Naive thymus-derived CD8-positive, alpha-beta T cell (primary cell): ENCODE measurements at places on chromosomes 11 and 22. TPM values are rescaled to one million over a fixed set of nuclear protein-coding genes. Genes with fewer than 3 reads are reported as not detected.

FUT4 gene
- 5.6 TPM for total RNA-seq

DNA sequence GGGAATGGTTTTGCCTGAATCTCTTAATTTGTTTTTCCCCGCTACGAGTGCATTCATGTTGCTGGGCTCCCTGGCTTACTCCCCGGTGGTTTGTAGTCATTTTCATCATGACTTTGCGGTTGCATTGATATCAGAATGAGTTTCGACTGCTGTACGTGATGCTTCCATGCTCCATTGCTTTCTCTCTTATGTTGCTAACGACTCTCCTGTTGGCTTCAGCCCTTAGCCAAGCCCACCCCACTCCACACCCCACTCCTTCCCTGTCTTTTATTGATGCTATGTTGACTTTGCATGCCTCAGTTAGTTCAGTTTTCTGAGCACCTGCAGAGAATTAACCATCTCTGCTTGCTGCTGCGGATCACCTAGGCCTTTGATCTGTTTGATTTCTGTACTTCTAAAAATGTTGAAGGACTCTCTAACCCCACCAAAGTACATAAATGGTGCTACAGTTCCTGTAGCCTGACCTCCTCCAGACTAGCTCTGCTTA is 65.3 kb downstream of the ARFGAP2 start:
- H3K27ac ChIP-seq, result no peak overlapping the region
- no peaks in the 10 kb centered on the region for H3K36me3 ChIP-seq
- no peaks in the 10 kb centered on the region for H3K27me3 ChIP-seq
- no peak for DNase-seq
- H3K4me1 ChIP-seq, result peaks cover 3% of the 10 kb centered on the region

OR52A1 gene
- total RNA-seq, result not detected

MMP13 gene
- not detected for total RNA-seq

GRCh38 chr22:20429254-20430100 is 8.1 kb downstream of the SCARF2 start:
- H3K27me3 ChIP-seq, result peaks cover 15% of the 10 kb centered on the region
- peak overlapping the region; percentile 82 for H3K4me3 ChIP-seq
- peaks cover 7% of the 10 kb centered on the region for H3K4me1 ChIP-seq
- H3K27ac ChIP-seq, result peak overlapping the region; percentile 31
- no peaks in the 10 kb centered on the region for H3K36me3 ChIP-seq

DNA sequence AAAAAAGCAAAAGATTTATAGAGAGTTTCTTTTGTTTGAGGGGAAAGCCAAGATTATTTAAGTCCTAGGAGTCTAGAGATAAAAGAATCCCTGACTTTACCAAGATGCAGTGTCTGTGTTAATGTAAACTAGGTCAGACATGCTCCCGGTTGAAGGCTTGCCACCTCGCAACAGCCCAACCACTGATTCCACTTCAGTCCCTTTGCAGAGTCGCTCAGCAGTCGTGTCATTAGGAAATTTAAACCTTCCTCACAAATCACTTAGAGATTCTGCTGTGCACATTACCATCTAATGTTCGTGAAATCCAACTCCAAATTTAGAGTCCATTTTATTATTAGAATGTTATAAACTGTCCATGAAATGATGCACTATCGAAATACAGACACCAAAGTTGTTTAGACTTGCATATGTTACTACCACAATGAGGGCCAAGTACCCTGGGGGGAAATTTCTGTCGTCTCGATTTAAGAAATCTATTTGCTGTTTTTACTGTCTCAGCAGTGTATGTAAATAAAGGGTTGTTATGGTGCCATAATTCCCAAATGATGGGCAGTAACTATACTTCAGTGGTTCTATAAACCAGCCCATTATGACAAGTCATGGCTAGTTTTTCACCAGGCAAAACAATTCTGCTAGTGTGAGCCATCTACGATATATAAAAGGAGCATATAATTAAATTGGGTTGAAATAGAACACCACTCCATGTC is 101.4 kb upstream of the MTNR1B start:
- H3K4me1 ChIP-seq, result no peaks in the 10 kb centered on the region
- no peaks in the 10 kb centered on the region for H3K36me3 ChIP-seq
- no peak overlapping the region for H3K4me3 ChIP-seq
- no peak for DNase-seq
- no peak overlapping the region for H3K27ac ChIP-seq
- no peaks in the 10 kb centered on the region for H3K27me3 ChIP-seq

GRCh38 chr11:76048763-76049162 is 157.5 kb downstream of the WNT11 start:
- H3K27me3 ChIP-seq, result no peaks in the 10 kb centered on the region
- H3K4me3 ChIP-seq, result no peak overlapping the region
- H3K27ac ChIP-seq, result no peak overlapping the region
- peak; percentile 35 for DNase-seq

- DNase-seq, result no peak
- H3K27me3 ChIP-seq, result no peaks in the 10 kb centered on the region
- peaks cover 3% of the 10 kb centered on the region for H3K4me1 ChIP-seq
- no peak overlapping the region for H3K27ac ChIP-seq
These were observed 22.3 kb downstream of the RANGAP1 start for GRCh38 chr22:41263704-41264103.

DNA sequence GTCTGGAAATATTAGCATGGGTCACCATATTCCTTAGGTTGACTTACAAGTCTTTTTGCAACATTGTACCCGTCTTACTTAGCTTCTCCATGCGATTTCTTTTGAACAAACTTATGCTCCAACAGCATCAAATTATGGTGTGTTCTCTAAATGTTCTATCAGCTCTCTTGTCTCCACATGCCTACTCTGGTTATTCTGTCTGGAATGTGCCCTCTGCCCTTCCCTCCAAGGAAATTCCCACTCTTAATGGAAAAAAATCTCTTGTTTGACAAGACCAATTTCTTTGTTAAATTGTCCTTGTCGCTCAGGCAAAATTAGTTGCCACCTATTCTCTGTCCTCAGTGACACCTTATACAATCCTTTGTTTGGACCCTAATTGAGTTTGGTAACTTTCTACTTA is 522.8 kb upstream of the LUZP2 start:
- no peak for DNase-seq
- no peaks in the 10 kb centered on the region for H3K4me1 ChIP-seq
- no peaks in the 10 kb centered on the region for H3K36me3 ChIP-seq
- H3K27me3 ChIP-seq, result no peaks in the 10 kb centered on the region

GRCh38 chr11:106179048-106179447 is 101.6 kb downstream of the AASDHPPT start:
- H3K27me3 ChIP-seq, result no peaks in the 10 kb centered on the region
- H3K36me3 ChIP-seq, result no peaks in the 10 kb centered on the region
- DNase-seq, result no peak
- no peak overlapping the region for H3K27ac ChIP-seq
- H3K4me3 ChIP-seq, result no peak overlapping the region

CDCA5 gene
- 1.0 TPM for total RNA-seq

- no peak overlapping the region for H3K4me3 ChIP-seq
- peaks cover 7% of the 10 kb centered on the region for H3K36me3 ChIP-seq
- no peak for DNase-seq
- H3K4me1 ChIP-seq, result peaks cover 10% of the 10 kb centered on the region
These were observed 1166.2 kb downstream of the TBC1D22A start for GRCh38 chr22:47928631-47929030.

DNA sequence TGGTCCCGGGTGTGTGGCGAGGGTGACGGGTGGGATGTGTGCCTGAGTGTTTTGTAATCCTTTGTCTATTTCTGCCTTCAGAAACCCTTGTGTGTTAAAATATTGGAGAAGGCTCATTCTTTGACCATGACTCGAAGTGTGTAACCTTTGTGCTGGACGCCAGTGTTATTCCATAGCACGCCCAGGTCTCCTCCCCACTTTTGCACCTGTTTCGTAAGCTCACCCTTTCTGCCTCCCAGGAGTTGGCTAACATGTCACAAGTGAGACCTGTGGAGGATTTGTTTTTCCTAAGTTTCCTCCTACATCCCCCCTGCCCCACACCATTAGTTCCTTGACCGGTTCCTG is 382 bp downstream of the C11orf54 start:
- no peaks in the 10 kb centered on the region for H3K36me3 ChIP-seq
- H3K27ac ChIP-seq, result peak overlapping the region; percentile 99
- H3K4me1 ChIP-seq, result peaks cover 71% of the 10 kb centered on the region
- no peak for DNase-seq
- peak overlapping the region; percentile 98 for H3K4me3 ChIP-seq
- H3K27me3 ChIP-seq, result no peaks in the 10 kb centered on the region

ARAP1 gene
- 166 TPM for total RNA-seq

GRCh38 chr11:75557666-75558494 is 4.2 kb upstream of the SERPINH1 start:
- H3K36me3 ChIP-seq, result no peaks in the 10 kb centered on the region
- DNase-seq, result no peak
- peaks cover 17% of the 10 kb centered on the region for H3K4me1 ChIP-seq
- no peaks in the 10 kb centered on the region for H3K27me3 ChIP-seq
- no peak overlapping the region for H3K4me3 ChIP-seq
- peak overlapping the region; percentile 49 for H3K27ac ChIP-seq

- H3K4me1 ChIP-seq, result peaks cover 11% of the 10 kb centered on the region
- H3K27ac ChIP-seq, result no peak overlapping the region
- no peaks in the 10 kb centered on the region for H3K36me3 ChIP-seq
These were observed 15.2 kb downstream of the SCARF2 start for GRCh38 chr22:20422271-20423007.

DNA sequence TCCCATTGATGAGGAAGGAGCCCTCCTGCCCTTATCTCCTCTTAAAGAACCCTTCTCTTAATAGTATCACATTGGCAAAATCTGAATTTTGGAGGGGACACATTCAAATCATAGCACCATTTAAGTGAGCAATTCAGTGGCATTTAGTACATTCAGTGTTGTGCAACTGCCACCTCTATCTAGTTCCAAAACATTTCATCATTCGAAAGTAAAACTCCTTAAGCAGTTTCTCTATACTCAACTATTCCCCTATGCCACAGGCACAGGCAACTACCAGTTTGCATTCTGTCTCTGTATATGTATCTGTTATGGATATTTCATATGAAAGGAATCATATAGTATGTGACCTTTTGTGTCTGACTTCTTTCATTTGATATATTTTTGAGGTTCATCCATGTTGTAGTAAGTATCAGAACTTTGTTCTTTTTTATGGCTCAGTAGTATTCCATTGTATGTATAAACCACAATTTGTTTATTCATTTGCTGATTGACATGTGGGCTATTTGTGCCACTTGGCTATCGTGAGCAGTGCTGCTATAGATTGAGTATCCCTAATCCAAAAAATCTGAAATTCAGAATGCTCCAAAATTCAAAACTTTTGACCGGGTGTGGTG is 22.9 kb downstream of the FAR1 start:
- no peak overlapping the region for H3K27ac ChIP-seq
- DNase-seq, result no peak
- peaks cover 25% of the 10 kb centered on the region for H3K4me1 ChIP-seq
- peaks cover 23% of the 10 kb centered on the region for H3K36me3 ChIP-seq
- H3K4me3 ChIP-seq, result no peak overlapping the region

DNA sequence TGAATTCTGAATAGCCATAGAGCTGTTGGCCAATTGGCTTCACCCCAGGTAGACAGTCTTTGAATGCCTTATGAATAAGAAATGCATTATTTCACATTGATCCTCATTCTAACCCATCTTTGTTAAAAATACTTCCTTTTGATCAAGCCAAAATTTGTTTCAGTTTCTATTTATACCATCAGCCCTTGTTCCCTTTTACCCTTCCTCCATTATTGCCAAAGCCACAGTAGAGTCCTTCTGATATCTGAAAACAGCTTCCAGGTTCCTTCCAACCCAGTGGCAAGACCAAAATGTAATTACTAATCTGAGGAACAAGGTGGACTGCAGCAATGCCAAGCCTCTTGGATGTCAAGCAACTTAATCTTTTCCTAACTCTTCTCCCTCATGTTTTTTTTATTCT is 458.8 kb downstream of the BUD13 start:
- DNase-seq, result no peak
- H3K27ac ChIP-seq, result no peak overlapping the region
- H3K36me3 ChIP-seq, result no peaks in the 10 kb centered on the region
- no peaks in the 10 kb centered on the region for H3K4me1 ChIP-seq

KLHDC7B gene
- total RNA-seq, result 6.2 TPM

DNA sequence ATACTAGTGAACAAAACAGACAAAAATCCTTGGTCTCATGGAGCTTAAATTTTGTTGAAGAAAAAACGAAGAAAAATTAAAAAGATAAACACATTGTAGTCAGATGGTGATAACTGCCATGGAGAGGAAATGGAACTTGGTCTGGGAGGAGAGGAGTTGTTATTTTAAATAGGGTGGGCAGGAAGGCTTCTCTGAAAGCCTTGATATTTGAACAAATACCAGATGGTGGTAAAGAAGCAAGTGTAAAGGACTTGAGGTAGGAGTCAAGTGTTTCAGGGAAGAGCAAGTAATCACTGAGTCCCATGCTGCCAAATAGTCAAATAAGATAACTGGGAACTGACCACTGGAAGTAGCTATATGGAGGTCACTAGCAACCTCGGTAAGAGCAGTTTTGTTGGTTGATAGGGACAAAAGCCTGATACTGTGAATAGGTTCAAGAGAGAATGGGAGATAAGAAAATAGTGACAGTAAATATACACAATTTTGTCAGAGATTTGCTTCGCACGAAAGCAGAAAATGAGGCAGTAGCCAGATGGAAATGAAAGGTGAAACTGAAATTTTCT is 55.1 kb downstream of the SESN3 start:
- no peaks in the 10 kb centered on the region for H3K27me3 ChIP-seq
- DNase-seq, result no peak
- H3K4me1 ChIP-seq, result no peaks in the 10 kb centered on the region

- H3K36me3 ChIP-seq, result peaks cover 11% of the 10 kb centered on the region
- no peaks in the 10 kb centered on the region for H3K4me1 ChIP-seq
- no peaks in the 10 kb centered on the region for H3K27me3 ChIP-seq
- DNase-seq, result no peak
- no peak overlapping the region for H3K4me3 ChIP-seq
- H3K27ac ChIP-seq, result no peak overlapping the region
These were observed 64.6 kb downstream of the KCNC1 start for GRCh38 chr11:17799147-17799546.

OR8D1 gene
- not detected for total RNA-seq

TMEM86A gene
- total RNA-seq, result 6.7 TPM

DNA sequence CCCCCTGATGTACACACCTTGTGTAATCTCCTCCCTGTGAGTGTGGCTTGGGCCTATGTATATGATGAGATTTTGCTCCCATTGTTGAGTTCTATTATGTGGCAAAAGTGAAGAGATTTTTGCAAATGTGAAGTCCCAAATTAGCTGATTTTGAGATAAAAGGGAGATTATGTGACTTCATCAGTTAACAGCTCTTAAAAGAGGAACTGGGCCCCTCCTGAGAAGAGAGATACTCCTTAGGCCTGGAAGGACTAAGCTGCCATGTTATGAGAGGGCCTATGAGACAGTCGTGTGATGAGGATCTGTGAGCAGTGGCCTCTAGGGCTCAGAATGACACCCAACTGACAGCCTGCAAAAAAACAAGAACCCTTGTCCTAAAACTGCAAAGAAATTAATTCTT is 93.4 kb downstream of the OR5AK2 start:
- DNase-seq, result no peak
- no peaks in the 10 kb centered on the region for H3K36me3 ChIP-seq
- no peak overlapping the region for H3K4me3 ChIP-seq
